ENCODE measurements at places on chromosomes 13 and 19. TPM values are rescaled to one million over a fixed set of nuclear protein-coding genes. Genes with fewer than 3 reads are reported as not detected.

DNA sequence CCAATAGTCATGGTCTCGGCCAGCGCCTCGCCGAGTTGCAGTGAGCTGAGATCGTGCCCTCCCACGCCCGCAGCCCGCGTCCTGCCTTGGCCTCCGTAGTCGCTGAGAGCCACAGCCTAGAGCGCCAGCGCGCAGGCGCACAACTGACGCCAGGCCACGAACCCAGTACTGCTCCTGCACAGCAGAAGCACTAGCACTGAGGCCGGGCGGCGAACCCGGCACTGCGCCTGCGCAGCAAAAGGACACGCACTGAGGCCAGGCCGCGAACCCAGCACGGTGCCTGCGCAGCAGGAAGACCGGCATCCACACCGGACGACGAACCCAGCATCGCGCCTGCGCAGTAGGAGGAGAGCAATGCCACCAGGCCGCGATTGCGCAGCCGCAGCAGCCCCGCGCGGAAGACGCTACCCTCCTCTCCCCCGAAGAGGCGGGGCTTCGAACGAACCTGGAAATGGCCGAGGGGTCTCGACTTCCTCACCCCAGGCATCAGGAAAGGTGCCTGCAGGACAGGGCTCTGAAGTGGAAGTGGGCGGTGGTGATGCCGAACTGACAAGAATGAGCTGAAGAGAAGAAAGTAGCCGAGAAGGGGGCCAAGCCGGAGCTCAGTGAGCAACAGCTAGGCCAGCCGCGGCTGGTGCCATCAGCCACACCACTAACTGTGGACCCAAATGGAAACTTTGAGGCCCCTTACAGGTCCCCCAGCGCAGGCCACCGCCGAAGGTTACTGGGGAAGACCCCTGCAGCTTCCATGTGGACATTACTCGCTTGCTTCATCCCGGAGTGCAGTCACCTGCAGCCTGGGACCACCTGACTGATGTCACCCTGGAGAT, 7.5 kb downstream of the F10 start:
- no peak for DNase-seq

DNA sequence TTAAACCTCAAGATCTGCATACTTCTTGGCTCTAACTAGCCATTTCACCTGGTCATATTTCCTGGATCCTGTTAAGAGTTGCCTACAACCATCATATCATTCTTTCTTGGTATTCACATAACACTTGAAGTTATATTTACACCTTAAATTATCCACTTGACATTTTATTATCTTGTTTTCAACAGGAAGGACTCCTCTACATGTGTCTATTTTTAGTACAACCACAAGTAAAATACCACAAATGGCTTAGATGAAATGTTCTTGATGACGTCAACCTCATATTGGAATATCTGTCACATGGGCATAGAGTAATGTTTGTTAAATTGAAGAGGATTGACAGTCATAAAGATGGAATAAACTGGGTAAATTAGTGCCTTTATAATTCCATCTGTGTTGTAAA, 9.4 kb downstream of the PCDH20 start:
- no peak for DNase-seq

GRCh38 chr13:87671031-87671752, at the start of gene SLITRK5:
TSS of gene SLITRK5 (plus strand) at chr13:87671371. CDS start at chr13:87675389, 4,018 bp downstream.
- peak; percentile 69 for DNase-seq

DNA sequence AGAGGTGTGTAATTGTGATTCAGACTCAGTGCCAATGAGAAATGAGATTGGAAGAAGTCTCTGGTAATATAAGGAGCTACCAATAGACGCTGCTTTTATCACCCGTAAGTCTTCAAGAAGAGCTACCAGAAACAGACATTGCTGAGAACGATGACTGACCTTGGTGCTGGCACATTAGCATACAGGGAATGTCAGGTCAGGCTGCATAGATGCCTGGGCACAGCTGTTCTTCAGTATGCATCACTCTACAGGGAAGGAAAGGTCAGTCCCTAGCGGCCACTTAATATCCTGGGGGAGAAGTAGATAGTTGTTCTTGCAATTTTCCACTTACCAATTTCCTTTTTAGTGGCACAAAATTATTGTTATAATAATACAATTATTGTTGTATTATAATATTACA, 380.4 kb downstream of the PCDH9 start:
- no peak for DNase-seq

DNA sequence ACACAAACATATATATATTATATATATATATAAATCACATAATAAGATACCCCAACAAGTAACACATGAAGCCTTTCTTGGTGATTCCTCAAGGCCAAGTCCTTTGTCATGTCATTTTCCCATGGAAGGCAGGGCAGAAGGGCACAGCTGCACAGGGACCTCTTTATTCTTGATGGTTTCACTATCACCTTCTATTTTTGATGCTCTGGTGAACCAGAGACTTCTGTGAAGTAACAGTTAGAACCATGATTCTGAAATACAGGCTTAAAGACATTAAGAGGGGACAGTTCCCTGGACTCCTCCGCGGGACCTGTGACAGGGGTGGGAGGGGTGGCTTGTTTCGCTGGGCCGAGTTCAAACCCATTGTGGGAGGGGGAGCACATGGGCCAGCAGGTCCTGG, 104.0 kb downstream of the DGKH start:
- no peak for DNase-seq

DNA sequence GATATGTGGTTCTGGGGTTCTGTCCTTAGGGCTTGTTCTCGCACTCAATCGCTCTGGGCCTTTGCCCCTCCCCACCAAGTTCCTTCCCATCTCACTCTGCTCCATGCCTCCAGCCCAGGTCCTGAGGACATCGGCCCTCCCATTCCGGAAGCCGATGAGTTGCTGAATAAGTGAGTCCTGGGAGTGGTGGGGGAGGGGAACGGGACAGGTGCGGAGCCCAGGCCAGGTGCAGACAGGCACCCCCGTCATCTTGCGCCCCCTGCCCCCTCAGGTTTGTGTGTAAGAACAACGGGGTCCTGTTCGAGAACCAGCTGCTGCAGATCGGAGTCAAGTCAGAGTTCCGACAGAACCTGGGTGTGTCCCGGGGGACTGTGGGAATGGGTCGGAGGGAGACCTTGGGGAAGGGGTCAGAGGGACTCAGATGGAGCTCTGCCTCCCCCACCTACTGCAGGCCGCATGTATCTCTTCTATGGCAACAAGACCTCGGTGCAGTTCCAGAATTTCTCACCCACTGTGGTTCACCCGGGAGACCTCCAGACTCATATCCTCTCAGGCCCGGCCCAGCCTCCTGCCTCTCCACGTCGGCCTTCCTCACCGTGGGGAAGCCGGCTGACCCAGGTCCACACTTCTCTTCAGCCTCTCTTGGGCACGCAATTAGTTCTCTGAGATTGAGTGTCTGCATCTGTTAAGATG, 10.1 kb downstream of the FUZ start:
- no peak for DNase-seq

GRCh38 chr19:17996826-17997316, 11.1 kb upstream of the ARRDC2 start:
- DNase-seq: peak; percentile 81

DNA sequence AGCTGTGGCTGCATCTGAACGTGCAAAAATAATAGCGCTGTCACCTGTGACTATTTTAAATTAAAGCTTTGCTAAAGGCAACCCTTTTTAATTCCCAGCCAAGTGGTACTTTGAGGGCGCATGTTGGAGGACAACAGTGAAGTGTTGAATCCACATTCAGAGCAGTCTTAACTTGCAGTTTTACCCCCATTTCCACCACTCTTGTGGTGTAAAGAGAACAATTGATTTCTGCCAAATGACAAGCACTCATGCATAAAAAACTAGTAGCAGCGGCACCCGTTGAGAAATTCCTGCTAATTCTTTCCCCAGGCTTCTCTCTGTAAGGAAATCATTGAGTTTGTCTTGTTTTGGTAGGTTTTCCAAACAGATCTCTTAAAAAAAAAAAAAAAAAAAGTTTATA, 1033.3 kb downstream of the EFNB2 start:
- no peak for DNase-seq

- DNase-seq: no peak
Observed at GRCh38 chr13:83819611-83820010, 62.7 kb downstream of the SLITRK1 start.

DNA sequence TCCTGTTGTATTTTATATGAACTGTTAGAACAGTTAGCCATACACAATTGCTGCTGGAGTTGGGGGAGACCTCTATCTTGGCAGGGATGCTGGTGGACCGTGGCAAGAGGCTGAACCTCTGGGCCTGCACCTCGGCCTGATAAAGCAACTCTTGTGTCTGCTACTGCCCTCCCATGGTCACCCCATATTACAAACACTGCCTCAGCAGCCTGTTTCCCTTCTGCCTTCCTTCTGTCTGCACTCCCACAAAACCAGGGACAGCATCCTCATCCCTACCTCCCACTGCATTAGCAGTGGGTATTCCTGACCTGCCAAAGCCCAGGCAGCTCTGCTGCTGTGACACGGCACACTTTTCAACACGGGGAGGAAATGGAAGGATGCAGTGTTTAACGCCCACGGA, 456.4 kb downstream of the FGF14 start:
- DNase-seq: no peak

The ZNF701 gene
- total RNA-seq: 15.4 TPM

GRCh38 chr13:76991432-76991795, 467 bp upstream of the CLN5 start:
- no peak for DNase-seq

DNA sequence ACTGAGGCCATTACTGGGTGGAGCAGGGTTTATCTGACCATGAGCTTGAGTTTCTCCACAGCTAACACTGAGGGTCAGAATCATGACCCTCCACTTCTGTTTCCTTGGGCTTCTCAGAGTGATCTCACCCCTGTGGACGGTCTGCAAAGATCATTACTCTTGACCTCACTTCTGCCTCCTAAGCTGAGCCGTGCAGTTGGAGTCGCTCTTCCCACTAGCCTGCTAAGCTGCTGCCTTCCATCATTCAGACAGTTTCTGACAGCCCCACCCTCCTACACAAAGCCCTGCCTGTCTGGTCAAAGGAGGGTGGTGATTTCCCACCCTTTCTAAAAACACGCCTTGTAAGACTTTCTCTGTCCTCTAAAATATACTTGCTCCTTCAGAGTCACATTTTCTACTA, 9.3 kb upstream of the FRY start:
- DNase-seq: no peak

The ZNF682 gene
- total RNA-seq: 4.9 TPM

Data from prostate gland (tissue), 2 donors.